ENCODE measurements at places on chromosomes 4 and X.

DNA sequence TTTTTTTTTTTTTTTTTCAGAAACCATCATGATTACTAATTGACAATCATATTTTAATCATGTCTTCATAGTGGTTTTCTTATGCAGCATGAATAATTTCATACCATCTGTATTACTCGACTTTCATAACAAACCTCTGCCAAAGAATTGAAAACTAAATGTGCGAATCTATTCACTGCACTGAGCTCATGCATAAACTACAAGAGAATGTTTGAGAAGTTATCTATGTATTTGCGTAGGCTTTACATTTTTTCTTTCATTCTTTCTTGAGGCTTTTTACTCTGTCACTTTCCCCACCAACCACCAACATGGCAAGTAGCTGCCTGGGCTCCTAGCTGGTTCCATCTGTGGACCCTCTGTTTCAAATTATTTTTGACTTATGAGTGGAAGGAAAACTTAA, 1761.0 kb downstream of the STIM2 start:
- DNase-seq = no peak

DNA sequence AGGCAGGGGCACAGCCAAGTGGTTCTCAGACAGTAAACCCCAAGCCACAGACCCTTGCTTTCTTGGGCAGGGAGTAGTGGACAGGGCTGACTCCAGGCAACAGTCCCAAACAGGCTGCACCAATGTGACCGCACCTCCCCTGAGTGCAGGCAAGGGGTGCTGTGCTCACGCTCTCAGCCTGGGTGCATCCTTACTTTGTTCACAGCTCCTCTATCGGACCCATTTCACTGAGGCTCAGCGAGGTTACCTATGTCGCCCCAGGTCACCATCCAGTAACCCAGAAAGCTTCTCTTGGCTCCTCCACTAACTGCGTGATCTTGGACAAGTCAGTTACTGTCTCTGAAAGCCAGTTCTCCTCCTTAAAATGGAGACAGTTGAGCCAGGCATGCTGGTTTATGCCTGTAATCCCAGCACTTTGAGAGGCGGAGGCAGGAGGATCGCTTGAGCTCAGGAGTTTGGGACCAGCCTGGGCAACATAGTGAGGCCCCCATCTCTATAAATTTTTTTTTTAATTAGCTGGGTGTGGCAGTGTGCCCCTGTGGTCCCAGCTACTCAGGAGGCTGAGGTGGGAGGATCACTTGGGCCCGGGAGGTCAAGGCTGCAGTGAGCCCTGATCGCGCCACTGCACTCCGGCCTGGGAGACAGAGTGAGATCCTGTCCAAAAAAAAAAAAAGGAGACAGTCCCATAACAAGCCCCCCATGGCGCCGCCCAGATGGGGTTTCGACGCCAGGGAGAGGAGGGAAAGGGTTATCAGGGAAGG, 823 bp upstream of the MAN2B2 start:
- DNase-seq = peak; percentile 31

DNA sequence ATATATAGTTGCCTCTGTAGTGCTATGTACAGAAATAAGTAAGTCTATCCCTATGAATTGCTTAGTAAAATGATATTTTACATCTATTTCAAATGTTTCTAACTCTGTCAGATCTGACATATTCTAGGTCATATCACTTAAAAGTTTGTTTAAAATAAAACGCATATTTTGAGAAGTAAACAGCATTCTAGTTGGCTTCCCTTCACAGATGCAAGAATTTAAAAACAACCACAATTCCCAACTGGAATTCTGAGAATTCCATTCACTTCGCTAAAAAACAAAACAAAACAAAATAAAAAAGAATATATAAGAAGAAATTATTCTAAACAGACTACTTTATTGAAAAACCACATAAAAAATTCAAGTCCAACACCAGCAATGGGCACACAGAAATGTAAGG, 126.0 kb downstream of the PPP3CA start:
- DNase-seq = no peak

GRCh38 chr4:53455766-53456165, 78.3 kb downstream of the FIP1L1 start:
- DNase-seq = no peak

GRCh38 chr4:35993606-35994005, 250.7 kb downstream of the ARAP2 start:
- no peak for DNase-seq

GRCh38 chrX:15151267-15152186, 118.4 kb downstream of the ASB9 start:
- DNase-seq = no peak

- DNase-seq = no peak
Measured at GRCh38 chrX:74117962-74118902, 185.7 kb upstream of the ZCCHC13 start.

GRCh38 chr4:153028535-153028934, 92.4 kb downstream of the FHDC1 start:
- no peak for DNase-seq

GRCh38 chrX:55187281-55187680, 32.9 kb upstream of the PAGE5 start:
- DNase-seq = no peak

DNA sequence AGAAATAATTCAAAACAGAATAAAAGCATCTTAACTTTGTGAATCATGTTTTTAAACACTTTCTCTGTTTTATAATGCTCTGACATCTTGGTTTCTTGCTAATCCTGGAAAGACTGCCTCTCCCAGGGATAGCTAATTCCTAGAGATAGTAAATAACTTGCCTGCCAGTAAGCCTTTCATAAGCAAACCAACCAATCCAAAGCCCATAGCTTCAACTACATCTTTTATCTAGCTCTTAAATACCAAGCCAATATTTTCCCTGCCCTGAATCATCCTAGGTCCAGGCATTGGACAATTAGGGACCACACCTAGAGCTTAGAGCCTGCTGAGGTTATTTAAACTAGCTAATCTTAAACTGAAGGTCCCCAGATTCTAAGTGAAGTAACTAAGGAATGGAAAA, 223.7 kb upstream of the DIPK2B start:
- DNase-seq = no peak

GRCh38 chr4:104859601-104860237, 287.0 kb upstream of the TET2 start:
- DNase-seq = no peak

GRCh38 chrX:150975655-150976390, 7.3 kb upstream of the HMGB3 start:
- DNase-seq = no peak

DNA sequence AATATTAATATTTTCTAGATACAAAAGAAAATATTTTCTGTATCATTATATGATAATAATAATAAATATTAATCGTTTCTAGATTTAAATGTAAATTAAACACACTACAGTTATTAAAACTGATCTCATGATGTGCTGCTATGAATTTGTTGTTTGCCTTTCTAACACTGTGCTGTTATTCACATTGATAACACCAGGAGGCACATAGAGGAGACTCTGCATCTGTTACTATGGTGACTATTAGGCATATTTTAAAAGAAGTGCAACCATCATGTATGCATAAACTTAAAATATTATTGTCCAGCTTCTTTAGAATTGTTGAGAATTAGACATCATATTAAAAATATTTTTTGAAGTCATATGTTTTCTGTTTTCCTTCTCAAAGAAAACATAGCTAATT, 11.8 kb upstream of the PDGFC start:
- DNase-seq = no peak

- no peak for DNase-seq
Measured at GRCh38 chrX:29561417-29561816, 653.9 kb upstream of the MAGEB2 start.

DNA sequence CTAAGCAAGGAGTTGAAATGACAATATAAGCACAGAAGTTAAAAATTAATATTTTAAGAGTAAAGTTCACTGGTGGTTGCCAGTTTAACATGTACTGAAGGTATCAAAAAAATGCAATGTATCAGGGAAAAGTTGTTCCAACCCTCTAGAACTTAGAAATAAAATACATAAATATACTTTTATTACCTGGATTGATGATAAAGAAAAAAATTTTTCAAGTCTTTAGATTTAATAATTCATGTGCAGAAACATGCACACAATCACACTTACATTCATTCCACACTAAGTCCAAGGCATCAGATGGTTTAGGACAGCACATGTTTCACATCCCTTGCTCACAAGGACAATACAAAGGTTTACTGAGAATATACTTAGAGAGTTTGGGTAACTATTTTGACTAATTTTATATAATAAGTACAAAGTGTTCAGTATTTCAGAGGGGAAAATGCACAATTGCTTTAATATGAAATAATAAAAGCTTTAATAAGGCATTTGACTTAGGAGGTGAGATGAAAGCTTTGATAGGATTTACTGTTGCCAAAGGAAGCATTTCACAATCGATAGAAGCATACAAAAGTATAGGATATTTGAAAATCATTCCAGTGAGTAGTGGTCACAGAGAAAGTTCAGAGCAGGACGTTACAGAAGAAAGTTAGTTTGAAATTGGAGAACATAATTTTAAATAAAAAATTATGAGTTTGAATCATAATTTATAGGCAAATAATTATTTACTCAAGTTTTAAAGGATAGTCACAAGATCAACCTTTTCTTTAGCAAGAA, 392 bp upstream of the UGT2A3 start:
- DNase-seq = no peak
